ENCODE measurements at places on chromosomes 4 and X.

GRCh38 chr4:187357045-187357643 is 633.5 kb upstream of the FAT1 start:
- no peak for DNase-seq

DNA sequence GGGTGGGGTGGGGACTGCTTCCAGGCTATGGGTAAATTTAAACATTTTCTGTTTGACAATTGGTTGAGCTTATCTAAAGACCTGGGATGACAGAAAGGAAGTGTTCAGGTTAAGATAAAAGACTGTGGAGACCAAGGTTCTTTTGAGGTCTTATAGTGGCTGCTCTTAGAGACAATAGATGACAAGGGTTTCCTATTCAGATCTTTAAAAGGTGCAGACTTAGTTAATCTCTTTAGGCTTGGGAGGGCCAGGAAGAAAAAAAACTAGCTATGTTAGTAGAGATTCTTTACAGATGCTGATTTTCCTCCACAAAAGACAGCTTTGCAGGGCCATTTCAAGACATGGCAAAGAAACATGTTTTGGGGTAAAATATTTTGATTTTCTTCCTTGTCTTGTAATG is 972.5 kb downstream of the CCSER1 start:
- DNase-seq = no peak

DNA sequence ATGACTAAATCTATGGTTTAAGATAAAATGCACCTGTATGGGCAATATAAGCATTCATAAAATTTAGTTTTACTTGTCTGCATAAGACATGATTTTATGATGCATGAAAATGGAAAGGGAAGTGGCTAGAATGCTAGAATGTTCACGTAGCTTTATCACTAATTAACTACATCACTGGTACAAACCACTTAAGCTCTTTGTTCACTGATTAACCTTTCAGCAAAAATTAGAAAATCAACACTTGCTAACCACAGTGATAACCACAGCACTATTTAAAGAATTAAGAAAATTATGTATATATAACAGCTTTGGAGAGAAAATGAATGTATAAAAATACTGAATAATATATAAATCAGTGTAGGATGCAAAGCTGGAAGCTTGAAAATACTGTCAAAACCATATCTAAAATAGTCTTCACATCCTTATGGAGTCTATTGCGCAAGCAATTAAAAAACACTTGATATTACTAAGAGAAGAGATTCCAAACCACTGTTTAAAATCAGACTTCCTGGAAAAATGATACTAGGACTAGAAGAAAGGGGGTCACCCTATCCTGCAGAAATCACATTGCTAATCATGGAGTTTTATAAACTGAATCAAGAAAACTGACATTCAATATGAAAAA is 51.9 kb downstream of the EFHC2 start:
- DNase-seq = no peak

DNA sequence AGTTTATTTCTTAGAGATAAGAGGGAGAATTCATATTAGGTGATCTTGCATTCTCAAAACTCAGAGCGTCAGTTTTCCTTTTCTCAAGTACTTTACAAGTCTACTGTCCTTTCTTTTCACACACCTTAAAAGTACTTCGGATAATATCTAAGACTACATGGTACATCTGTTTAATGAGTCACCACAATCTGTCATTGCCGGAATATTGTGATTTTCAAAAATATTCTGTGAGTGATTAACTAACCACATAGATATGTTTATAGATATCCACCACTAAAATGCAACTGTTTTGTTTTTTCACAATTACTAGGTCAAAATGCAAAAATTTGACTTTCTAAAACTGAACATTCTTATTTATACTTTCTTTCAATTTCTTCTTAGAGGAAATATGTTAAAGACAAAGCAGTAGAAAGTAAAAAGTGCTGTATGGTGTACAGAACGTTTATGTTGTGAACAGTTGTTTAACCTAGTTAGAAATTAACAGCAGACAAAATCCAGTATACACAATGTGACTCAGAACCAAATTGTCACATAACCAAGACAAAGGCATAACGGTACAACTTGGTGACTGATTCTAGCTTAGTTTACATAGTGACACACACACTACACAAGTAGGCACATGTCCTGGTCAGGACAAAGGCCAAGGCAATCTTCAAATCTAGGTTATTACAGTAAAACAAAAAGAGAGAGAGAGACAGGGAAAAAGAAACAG is 482.9 kb downstream of the NAF1 start:
- no peak for DNase-seq

- DNase-seq = no peak
Measured at GRCh38 chrX:53374222-53374820, 48.1 kb downstream of the SMC1A start.

GRCh38 chrX:11188664-11189063 is 77.5 kb downstream of the HCCS start:
- DNase-seq = no peak

DNA sequence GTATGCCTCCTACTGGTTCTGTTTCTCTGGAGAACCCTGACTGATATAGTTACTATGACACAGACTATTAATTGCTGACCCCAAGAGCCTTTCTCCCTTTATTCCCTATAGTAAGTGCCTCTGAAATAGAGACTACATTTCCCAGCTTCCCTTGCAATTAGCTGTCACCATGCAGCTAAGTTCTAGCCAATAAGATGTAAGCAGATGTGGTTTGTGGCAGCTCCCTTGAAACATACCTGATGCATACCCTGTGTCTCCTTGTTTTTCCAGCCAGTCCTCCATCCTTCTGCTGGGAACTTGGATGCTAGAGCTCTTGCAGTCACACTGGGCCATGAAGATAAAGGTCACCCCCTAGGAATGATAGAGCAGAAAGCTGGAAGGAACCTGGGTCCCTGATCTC is 9.7 kb upstream of the TMEM165 start:
- DNase-seq = no peak

- no peak for DNase-seq
Measured at GRCh38 chrX:69107747-69108401, 57.4 kb downstream of the PJA1 start.

DNA sequence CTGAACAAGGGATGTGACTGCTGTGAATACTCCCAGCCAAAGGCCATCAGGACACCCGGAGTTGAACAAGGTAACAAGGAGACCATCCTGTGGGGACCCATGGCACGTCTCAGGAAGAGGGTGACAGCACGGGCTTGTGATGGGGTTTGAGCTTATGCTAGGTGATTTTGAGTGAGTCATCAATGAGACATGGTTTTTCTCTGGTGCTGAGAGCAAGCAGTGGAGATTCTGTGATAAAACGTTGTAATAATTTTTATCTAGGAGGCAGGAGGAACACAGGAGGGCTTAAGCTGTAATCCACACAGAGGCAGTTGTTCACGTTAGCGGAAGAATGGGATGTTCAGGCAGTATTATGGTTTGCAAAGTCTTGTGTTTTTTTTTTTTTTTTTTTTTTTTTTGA is 36.0 kb downstream of the TRIML1 start:
- no peak for DNase-seq

DNA sequence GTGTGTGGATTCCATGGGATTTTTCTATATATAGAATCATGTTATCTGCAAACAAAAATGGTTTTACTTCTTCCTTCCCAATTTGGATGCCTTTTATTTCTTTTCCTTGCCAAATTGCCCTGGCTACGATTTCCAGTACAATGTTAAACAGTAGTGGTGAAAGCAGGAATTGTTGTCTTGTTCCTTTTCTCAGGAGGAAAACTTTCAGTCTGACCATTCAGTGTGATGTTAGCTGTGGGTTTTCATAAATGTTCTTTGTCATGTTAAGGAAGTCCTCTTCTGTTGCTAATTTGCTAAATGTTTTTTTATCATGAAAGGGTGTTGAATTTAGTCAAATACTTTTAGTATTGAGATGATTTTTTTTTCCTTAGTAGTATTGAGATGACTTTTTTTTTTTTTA is 10.9 kb downstream of the SAP30 start:
- DNase-seq = no peak

DNA sequence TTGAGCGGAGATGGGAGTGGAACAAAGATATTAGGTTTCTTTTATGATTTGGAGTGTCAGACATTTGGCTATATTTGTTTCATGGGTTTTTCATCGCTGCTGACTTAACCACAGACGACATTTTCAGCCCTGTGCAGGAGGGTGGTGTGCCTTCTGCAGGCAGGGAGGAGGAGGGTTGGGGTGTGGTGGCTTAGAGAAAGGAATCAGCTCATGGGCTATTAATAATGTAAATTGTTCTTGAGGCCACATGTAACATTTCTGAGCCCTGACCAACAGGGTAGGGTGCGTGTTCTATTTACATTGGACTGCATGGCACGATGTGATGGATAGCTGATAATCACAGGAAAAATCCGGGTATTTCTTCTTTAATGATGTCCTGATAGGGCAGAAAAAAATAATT is 67.6 kb downstream of the POLA1 start:
- DNase-seq = no peak

GRCh38 chr4:67234296-67234695 is 311.0 kb downstream of the CENPC start:
- no peak for DNase-seq

DNA sequence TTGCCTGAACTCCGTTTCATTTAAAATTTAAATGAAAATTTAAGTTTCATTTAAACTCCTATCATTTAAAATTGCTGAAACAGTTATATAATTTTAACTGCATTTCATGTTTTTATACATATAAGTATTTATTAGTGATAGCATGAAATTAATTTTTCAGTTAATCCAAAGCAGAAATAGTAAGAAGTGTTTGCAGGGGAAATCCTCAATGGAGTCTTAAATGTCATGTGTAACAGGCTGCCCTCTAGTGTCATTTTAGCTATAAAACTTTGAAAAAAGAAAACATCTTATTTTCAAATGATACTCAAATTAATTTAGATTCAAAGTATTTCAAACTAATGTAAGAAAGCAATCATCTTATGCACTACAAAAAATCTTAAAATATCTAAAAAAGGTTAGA is 27.2 kb downstream of the TAPT1 start:
- DNase-seq = no peak

- DNase-seq = no peak
Measured at GRCh38 chr4:76564123-76564915, 129.3 kb downstream of the SHROOM3 start.

- DNase-seq = no peak
Measured at GRCh38 chr4:113106108-113106507, 56.7 kb downstream of the ANK2 start.

DNA sequence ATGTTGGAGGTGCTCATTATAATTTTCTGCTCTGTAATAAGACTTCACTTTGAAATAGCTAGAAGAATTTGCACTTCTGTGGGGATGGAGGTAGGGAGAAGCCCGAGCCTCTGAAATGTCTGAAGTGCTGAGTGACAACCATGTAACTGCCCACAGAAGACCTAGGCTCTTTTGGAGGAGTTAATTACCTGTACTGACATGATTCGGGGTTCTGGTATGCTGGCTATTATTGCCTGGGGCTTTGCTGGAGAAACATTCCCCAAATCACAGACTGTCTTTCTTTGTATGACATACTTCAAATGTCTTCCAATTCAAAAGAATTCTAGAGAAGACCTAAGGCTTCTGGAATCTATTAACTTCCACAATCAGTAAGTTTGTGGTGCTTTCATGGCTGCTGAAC is 211.2 kb upstream of the POF1B start:
- no peak for DNase-seq

- no peak for DNase-seq
Measured at GRCh38 chr4:3651267-3651845, 114.8 kb upstream of the ADRA2C start.

GRCh38 chr4:139530833-139531427 is 25.1 kb downstream of the SETD7 start:
- DNase-seq = no peak

DNA sequence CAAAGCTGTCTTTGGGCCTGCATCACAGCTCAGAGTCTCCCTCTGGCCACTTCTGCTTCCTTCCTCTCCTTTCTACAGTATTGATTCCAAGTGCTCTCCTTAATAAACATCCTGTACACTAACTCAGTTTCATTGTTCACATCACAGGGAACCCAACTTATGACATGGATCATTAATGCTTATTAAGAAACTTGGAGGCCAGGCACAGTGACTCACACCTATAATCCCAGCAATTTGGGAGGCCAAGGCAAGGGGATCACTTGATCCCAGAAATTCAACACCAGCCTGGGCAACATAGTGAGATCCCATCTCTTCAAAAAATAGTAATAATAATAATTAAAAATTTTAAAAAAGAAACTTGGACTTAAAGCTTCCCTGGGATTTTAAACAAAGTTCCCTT is 89.2 kb upstream of the EFHC2 start:
- no peak for DNase-seq

DNA sequence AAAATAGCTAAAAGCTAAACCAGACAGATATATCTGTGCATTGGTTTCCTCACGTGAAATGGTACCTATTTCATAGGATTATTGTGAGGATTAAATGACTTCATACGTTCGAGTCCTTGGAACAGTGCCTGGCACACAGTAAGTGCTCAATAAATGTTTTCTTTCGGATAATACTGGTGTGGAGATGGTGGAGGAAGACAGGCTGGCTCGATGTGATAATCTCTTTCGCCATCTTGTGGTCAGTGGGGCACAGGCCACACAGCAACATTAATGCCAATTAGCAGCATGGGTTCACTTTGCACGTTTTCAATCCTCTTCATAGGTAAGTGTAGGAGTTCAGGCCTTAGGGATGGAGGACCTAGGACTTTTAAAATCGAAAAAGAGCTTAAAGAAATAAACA is 9.3 kb downstream of the PAGE4 start:
- DNase-seq = no peak

DNA sequence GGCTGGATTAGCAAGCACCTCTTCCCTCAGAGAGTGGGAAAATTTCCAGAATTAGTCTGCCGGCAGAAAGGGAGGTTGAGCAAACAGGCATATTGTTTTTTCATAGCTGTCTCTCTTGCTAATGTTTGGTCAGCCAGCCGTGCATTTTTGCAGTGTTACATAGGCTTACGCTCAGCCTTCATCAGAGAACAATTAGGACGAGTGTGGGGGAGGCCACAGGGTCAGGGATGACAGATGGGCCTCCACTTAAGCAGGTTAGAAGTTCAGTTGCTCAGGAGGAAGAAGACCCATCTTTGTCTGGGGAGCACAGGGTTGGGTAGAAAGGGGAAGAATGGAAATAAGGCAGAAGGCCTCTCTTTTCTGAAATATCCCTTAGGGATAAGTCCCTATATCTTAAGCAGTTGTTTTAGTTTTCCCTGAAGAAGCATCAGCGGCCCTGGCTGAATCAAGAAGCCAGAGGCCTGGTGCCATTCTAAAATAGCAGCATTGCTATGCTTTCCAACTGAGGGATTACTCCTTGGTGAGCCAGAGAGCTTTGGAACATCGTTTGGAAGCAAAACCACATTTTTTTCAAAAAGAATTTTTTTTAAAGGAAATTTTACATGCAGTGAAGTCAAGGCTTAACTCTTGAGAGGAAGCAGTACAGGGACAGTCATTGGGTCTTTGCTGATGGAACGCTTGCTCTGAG is 118.8 kb downstream of the SMIM20 start:
- no peak for DNase-seq

GRCh38 chr4:106602711-106603110 is 234.1 kb upstream of the GIMD1 start:
- no peak for DNase-seq
